Stimulated activated naive CD8-positive, alpha-beta T cell treated with anti-CD3 and anti-CD28 coated beads, Interleukin-15, Interleukin-2, amounts not matched to agents 100 U/mL and 50 U/mL, for 24 hours (primary cell): ENCODE measurements at places on chromosomes 1 and 21.

GRCh38 chr1:88985032-88985431 lies 7.4 kb downstream of the KYAT3 start:
- DNase-seq = no peak

GRCh38 chr1:88043834-88044233 lies 640.2 kb upstream of the PKN2 start:
- no peak for DNase-seq

DNA sequence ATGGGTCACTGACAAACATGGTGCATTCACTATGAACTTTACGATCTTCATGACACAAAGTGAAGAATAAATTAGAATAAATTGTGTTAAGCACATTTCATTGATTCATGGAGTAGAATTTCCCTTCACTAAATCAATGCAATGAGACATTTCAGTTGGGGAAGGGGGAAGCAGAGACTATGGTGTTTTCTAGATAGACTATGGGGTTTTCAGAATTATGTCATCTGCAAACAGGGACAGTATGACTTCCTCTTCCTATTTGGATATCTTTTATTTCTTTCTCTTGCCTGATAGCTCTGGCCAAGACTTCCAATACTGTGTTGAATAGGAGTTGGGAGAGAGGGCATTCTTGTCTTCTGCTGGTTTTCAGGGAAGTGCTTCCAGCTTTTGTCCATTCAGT lies 80.0 kb upstream of the C1orf105 start:
- no peak for DNase-seq

DNA sequence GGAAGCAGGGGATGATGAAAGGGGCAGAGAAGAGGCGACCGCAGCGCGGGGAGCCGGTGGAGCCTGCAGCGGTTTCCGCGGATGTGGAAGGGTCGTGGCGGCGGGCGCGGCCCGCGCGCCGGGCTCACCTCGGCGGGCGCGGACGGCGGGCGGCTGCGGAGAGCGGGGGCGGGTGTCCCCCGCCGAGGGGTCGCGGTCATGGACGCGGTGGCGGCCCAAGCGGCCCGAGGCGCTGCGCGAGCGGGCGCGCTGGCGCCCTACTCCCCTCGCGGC lies 572 bp downstream of the LPGAT1 start:
- peak; percentile 48 for DNase-seq

DNA sequence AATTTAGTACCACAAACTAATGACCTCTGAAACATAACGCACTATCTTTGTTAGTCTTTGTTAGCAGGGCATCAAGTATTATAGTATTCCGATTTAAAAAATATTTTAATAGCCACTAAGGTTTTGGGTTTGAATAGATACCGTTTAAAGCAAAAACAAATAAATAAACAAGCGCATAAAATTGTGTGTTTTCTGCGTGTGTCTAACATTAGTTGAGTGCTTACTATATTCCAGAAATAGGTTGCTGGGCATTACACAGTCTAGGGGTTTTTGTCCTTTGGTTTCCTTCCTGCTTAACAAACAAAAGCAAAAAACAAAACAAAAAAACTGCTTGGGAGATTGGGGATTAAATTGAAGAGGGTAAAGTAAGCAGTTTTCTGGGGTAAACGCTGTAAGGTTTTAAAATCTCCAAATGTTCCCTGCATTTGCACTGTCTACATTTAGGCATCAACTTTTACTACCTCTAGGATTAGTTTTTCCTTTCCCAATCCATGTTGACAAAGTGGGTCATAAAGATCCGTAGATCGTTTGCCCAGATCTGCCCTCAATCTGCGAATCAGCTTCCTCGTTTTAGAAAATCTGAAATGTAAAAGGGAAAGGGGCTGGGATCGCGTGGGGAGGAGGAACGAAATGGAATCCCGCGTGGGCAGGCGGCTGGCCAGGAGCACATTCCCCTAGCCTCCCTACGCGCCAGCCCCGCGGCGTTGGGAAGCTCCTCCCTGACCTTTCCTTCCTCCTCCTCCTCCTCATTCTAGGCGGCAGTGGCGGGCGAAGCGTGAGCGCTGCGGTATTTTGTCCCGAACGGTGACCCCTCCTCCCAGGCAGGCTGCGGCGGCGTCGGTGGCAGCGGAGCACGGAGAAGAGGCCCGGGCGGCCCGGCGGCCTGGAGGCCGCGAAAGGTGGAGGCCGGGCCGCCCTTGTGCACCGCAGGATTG lies at the start of gene KCTD3:
TSS of gene KCTD3 (plus strand) at position 749 of the 935 bp plus-strand sequence. CDS start 382 bp downstream, outside the sequence.
- DNase-seq = peak; percentile 58

- DNase-seq = no peak
These were observed 34.1 kb downstream of the CDCP2 start for GRCh38 chr1:54118704-54119103.

DNA sequence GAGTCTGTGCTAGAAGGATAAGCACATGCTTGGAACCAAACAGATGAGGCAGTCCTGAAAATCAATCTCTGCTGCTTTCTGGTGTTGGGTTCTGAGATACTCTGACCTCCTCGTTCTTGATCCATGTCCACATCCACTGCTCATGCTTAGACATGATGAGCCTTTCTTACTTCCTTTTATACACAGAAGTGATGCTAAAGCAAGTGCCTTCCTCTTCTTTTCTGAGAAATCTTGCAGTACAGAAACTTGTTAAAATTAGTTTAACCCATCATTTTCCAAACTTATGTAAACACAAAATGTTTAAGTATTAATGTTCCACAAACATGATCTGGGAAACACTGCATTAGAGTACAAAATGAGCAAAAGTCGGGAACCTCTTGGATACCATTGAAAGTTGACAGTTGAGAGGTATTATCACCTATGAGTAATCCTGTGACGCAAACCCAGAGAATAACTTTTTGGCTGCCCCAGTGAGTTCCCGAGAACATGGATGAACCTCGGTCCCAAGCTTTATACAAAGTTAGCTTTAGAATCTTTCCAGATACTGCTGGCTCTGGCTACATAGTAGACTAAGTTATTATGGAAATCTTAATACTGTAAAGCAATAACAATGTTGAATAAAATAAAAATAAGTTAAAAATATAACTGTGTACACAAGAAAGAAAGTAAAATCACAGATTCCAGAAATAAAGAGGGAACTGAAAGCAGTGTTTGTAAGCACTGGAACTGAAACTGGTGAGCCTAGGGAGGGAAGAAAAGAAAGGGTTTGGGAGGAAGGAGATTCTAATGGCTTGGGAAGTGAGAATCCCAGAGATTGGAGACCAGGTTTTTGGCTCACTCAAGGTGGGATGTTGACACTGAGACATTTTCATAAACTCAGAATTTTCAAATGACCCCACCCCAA lies 429.3 kb upstream of the RUNX1 start:
- DNase-seq = no peak

DNA sequence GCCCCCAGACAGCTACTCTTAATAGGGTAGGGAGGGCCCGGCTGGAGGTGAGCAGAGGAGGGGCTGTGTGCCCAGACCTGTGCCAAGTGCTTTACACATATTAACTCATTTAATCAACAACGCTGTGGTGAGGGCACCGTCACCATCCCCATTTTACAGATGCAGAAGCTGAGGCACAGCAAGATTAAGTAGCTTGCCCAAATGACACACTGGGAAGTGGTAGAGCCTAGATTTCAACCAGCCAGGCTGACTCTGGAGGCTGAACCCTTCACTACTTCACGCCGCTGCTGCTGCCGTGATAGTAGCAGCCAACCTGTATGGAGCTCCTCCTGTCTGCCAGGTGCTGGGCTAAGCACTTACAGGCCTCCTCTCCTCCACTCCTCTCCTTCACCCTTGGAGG lies 127.2 kb downstream of the PTPRU start:
- DNase-seq = no peak

- no peak for DNase-seq
These were observed 4.6 kb downstream of the MTARC1 start for GRCh38 chr1:220791285-220791684.

- DNase-seq = no peak
These were observed 101.5 kb downstream of the DDX20 start for GRCh38 chr1:111857194-111857651.

DNA sequence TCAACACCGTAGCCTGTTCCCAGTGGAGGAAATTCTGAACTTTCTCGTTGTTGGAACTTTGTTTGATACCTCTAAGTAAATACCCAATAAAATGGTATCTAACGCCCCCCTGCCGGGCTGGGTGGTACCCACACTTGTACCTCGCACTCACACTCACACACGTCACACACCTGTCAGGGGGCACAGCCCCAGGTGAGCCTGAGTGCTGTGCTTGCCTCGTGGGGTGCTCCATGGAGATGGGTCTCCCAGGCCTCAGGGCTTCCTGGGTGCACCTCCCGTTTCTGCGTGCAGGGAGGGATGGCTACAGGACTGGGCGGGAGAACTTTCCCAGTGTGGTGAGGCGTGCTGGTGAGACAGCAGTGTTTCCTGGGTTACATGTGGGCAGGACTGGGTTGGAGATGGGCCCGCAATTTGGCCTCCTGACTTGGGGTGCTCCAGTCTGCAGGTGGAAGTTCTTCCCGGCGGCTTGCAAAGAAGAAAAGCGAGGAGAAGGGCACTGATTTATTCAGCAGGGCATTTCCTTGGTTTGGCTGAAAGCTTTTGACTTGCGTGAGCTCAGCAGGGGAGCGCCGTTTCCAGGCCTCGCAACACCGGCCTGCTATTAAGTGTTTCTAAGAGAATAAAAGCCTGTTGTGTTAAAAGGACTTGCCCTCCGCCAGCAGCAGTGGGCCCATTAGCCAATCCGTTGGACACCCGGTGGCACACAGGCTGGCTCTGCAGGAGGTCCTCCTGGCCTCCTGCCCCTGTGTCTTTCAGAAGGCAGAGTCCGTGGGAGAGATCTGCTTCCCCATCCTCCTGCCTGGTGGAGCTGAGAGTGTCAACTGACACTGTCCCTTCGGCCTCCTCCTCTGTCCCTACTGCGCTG lies 79.7 kb downstream of the KIF26B start:
- DNase-seq = no peak

GRCh38 chr1:181906631-181907030 lies 154.9 kb downstream of the ZNF648 start:
- no peak for DNase-seq

- no peak for DNase-seq
These were observed 7.6 kb downstream of the CHD5 start for GRCh38 chr1:6172549-6172948.

GRCh38 chr1:31934706-31935629 lies 3.2 kb downstream of the PTP4A2 start:
- no peak for DNase-seq

- DNase-seq = no peak
These were observed 262.0 kb upstream of the CXADR start for GRCh38 chr21:17250778-17251241.

DNA sequence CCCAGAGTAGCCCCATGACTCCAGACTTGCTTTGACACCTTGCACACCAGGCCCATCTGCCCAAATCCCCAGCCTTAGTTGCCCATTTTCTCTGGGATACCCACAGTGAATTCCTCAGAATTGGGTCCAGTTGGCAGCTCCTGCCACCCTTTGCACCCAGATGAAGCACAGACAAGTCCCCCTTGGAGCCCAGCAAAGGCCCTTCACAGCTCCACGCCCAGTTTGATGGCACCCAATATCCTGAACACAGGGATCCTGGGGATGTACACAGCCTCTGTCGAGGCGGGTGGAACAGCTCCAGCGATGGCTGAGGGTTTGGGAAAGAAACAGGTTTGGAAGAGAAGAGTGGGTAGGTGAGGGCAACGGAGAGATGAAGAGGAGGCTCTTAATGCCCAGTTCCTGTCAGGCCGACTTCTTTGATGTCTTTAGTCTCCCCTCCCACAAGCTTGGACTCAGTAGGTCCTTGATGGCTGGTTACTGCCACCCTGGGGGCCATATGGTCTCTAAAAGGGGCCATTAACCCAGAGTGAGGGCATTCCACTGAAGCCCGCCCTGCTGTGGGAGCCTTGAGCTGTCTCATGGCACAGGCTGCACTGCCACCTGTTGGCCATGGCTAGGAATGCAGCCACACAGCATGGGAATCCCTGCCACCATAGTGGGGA lies 21.7 kb downstream of the TMEM53 start:
- peak; percentile 83 for DNase-seq

DNA sequence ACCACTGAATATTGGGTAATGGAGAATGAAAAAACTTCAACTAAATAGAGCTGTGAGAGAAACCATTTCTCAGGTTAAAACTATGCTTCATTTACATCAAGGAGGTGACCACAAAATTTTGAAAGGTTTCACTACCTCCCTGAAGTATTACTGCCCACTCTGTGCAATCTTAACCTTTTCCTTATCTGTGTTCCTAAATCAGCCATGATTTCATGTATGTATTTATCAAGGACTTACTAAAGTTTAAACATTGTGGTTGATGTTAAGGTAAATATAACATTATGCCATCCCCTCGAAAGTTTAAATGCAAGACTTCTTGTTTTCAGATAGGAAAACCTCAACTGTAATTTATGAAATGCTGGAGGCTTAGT lies 84.4 kb downstream of the CLEC20A start:
- no peak for DNase-seq

DNA sequence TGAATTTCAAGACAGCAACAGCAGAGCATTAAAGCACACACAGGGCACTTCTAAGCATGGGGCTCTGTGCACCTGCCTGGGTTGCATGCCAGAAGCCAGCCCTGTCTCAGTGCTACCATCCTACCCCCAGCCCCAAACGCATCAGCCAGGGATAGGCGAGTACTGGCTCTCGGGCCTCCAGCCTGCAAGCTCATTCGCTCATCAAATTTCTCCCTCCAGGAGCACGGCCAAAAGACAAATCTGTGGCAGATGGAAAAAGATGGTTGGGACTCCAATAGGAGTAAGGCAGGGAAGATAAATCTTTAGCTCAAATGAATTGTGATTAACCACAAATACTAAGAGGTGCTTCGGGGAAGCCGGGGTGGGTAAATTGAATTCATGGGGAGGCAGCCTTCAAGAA lies 189.6 kb downstream of the KAZN start:
- DNase-seq = no peak

DNA sequence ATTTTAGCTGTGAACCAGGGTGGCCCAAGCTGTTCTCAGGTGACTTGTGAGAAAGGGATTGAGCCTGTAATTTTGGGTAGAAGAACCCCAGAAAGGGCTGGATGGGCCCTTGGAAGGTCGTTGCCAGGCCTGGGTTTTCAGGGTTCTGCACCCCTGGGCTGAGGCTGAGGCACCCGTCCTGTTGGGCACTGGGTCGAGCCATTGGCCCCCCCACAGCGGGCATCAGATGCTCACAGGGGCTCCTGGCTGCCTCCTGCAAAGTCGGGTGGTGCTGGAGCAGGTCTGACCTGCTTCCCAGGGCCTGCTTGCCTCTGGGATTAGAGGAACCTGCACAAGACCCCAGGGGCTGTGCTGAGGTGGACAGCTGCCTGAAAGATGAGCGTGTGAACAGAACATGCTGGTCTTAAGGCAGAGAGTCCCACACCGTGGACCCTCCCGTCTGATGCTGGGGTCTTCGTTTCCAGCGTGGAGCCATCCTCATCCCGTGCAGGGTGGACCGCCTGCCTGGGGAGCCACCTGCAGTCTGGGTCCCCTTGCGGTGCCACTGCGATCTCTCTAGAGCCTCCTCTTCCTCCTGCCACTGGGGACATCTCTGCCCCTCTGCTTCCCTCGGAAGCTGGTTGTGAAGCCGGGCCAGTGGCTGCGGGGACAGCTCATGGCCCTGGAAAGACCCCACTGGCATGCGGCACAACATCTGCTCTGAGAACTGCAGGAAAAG lies 1.7 kb upstream of the TRPM2 start:
- no peak for DNase-seq
